ENCODE measurements at places on chromosomes 1 and 21.

- no peak for DNase-seq
These were observed 152.3 kb downstream of the DMRTA2 start for GRCh38 chr1:50270926-50271325.

- no peak for DNase-seq
These were observed 45.8 kb upstream of the RCC2 start for GRCh38 chr1:17485281-17485680.

- no peak for DNase-seq
These were observed 246.5 kb downstream of the TOMM20 start for GRCh38 chr1:234881893-234882771.

DNA sequence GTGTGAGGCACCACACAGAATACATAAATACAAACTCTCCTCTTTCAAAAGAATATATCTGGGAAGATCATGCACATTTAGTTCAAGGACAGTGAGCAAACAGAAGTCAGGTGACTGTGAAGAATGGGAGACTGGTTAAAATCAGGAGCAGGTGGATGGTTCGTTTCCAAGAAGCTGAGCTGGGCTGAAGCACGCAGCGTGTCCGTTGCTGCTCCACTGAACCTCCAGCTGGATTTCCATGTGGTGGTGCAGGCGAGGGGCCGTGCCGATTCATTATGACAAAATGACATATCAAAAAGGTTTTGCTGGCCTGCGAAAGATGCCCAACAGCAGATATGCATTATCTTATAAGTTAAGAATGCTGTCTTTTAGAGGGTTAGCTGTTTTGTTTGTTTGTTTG lies 66.0 kb downstream of the OLIG1 start:
- DNase-seq, result no peak

GRCh38 chr1:57102561-57103326 lies 136.9 kb upstream of the C8B start:
- DNase-seq, result no peak

All from EL (cell line).